Endodermal cell (in vitro differentiated cells): ENCODE measurements at places on chromosomes 13 and 19. TPM values are rescaled to one million over a fixed set of nuclear protein-coding genes. Genes with fewer than 3 reads are reported as not detected.

Gene IGFL2
- not detected in 2 replicates for total RNA-seq

Gene ZNF667
- 8.6 to 12.6 TPM (median 10.7 TPM) in 3 replicates for total RNA-seq

DNA sequence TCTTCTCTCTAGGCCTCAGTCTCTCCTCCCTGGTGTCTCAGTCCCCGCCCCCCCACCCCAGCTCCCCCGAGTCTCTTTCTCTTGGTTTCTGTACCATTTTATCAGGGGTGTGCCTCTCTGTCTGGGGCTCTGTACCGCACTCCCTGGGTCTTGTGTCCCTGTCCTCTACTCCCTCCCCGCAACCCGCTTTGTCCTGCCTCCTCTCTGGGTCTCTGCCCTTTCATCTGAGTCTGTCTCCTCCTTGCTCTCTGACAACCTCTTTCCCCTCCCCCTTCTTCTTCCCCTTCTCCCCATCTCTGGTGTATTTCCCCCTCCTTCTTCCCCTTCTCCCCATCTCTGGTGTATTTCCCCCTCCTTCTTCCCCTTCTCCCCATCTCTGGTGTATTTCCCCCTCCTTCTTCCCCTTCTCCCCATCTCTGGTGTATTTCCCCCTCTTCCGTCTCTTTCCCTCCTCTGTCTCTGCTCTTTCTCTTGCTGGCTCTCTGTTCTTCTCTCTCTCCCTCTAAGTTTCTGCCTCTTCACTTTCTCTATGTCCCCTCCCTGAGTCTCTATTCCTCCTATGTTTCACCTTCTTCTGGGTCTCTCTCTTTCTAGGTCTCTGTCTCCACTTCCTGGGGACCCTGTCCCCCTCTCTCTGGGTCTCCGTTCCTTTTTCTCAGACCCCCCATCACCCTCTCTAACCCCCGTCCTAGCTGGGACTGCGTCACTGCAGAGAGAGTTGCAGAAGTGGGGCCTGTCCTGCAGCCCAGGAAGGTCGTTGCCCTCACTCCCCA lies 2.2 kb upstream of the KCNC3 start:
- no peaks in the 10 kb centered on the region for H3K36me3 ChIP-seq
- peak overlapping the region; percentile 17 for H3K27ac ChIP-seq
- no peaks in the 10 kb centered on the region for H3K4me1 ChIP-seq
- peaks cover 15% of the 10 kb centered on the region for H3K27me3 ChIP-seq

DNA sequence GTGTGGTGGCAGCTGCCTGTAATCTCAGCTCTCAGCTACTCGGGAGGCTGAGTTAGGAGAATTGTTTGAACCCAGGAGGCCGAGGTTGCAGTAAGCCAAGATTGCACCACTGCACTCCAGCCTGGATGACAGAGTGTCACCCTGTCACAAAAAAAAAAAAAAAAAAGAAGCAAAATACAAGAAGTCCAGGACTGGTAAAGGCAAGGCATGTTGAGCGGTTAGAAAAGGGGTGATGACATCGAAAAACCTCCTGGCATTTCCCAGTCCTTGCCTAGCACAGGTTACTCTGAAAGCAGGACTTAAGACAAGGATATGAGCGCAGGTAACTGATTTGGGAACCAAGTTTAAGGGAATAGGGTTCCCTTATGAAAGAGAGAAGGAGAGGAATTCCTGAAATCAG lies 2.5 kb upstream of the LILRB4 start:
- H3K27ac ChIP-seq: no peak overlapping the region
- H3K36me3 ChIP-seq: no peaks in the 10 kb centered on the region
- no peak overlapping the region for H3K4me3 ChIP-seq
- no peaks in the 10 kb centered on the region for H3K27me3 ChIP-seq
- no peaks in the 10 kb centered on the region for H3K4me1 ChIP-seq

- H3K36me3 ChIP-seq: no peaks in the 10 kb centered on the region
- H3K27ac ChIP-seq: no peak overlapping the region
- no peaks in the 10 kb centered on the region for H3K27me3 ChIP-seq
- H3K4me1 ChIP-seq: peaks cover 14% of the 10 kb centered on the region
- peak; percentile 70 for DNase-seq
- no peak overlapping the region for H3K4me3 ChIP-seq
Observed at GRCh38 chr13:22454586-22454985, 726.2 kb upstream of the SGCG start.
